ENCODE measurements at places on chromosomes 1 and 21.

DNA sequence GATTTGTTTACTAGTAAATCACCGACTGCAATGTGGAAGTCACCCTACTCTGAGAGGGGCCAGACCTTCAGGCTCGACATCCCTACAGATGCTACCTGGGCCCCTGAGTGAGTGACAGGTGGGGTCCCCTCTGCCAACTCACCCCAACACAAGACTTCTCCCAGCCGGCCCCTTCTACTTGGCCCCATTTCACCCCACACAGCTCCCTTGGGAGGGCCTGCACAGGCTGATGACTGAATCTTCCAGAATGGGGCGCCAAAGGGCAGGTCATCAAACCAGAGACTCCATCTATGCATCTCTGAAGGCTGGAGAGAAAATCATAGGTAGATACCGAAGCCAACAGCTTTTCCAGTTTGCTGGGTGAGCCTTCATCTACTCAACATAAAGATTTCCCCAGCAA is 9.4 kb upstream of the S100A8 start:
- H3K27me3 ChIP-seq: no peaks in the 10 kb centered on the region
- no peaks in the 10 kb centered on the region for H3K36me3 ChIP-seq
- no peak overlapping the region for H3K27ac ChIP-seq
- H3K4me3 ChIP-seq: no peak overlapping the region
- no peak for DNase-seq

GRCh38 chr1:39488012-39488545 is 3.4 kb upstream of the BMP8A start:
- no peak overlapping the region for H3K27ac ChIP-seq
- no peak for DNase-seq
- no peaks in the 10 kb centered on the region for H3K36me3 ChIP-seq
- no peak overlapping the region for H3K4me3 ChIP-seq
- no peaks in the 10 kb centered on the region for H3K27me3 ChIP-seq

GRCh38 chr1:151447696-151448095 is 11.6 kb downstream of the POGZ start:
- no peaks in the 10 kb centered on the region for H3K36me3 ChIP-seq
- no peak for DNase-seq
- H3K27me3 ChIP-seq: no peaks in the 10 kb centered on the region
- H3K4me1 ChIP-seq: peaks cover 12% of the 10 kb centered on the region
- no peak overlapping the region for H3K4me3 ChIP-seq
- H3K27ac ChIP-seq: no peak overlapping the region

DNA sequence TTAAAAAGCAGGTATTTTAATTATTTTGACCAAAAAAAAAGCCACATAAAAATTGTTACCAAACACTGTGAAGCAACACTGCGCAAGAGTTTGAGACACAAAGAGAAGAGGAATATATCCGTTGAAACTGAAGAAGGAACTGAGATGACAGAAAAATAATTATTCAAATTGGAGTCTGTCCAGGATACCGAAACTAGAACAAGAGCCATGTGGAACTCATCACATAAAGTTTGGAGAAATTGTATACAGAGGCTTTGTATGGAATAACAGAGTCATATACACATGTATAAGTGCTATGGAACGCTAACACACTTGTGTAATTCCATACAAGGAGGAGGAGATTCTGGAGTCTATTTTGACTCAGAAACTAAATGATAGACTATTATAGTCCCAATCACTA is 675.1 kb upstream of the ADGRL2 start:
- no peak for DNase-seq
- no peak overlapping the region for H3K27ac ChIP-seq
- no peaks in the 10 kb centered on the region for H3K4me1 ChIP-seq
- no peak overlapping the region for H3K4me3 ChIP-seq
- H3K36me3 ChIP-seq: no peaks in the 10 kb centered on the region

GRCh38 chr1:212301580-212301979 is 16.4 kb downstream of the PPP2R5A start:
- DNase-seq: no peak
- H3K4me3 ChIP-seq: no peak overlapping the region
- H3K36me3 ChIP-seq: no peaks in the 10 kb centered on the region
- H3K4me1 ChIP-seq: no peaks in the 10 kb centered on the region
- no peaks in the 10 kb centered on the region for H3K27me3 ChIP-seq
- H3K27ac ChIP-seq: no peak overlapping the region

DNA sequence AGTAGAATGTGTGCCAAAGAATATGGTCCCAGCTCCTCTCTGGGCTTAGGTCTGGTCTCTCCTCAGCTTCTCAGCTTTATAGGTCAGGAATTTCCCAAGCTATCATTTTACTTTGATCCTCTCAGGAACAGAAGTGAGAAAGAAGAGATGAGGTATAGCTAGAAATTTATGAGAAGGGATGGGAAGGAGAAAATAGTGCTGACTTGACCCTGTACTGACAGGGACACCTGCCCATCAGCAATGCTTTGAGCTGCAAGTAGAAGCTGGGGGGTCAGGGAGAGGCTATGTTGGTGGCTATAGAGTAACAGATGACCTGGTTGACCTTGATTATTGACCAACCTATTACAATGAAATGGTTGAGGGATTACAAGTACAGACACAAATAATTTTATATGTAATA is 75.0 kb downstream of the XCL2 start:
- peaks cover 6% of the 10 kb centered on the region for H3K4me1 ChIP-seq
- no peaks in the 10 kb centered on the region for H3K27me3 ChIP-seq
- H3K27ac ChIP-seq: no peak overlapping the region

Measured in testis (tissue), 5 donors.